Skin of body (tissue), 3 donors: ENCODE measurements at places on chromosomes 16 and 17.

DNA sequence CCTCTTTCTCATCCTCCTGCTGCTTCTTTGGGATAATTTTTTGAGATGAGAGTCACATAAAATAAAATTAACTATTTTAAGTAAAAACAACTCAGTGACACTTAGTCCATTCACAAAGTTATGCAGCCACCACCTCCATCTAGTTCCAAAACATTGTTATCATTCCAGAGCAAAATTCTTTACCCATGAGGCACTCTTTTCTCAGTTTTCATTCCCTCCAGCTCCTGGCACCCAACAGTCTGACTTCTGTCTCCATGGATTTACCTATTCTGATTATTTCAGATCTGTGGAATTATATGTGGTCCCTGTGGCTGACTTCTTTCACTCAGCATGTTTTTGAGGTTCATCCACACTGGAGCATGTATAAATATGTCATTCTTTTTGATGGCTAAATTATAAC lies 239.9 kb upstream of the DYNLRB2 start:
- DNase-seq: no peak

- no peak for DNase-seq
Measured at GRCh38 chr17:45848868-45849535, 4.3 kb downstream of the SPPL2C start.

DNA sequence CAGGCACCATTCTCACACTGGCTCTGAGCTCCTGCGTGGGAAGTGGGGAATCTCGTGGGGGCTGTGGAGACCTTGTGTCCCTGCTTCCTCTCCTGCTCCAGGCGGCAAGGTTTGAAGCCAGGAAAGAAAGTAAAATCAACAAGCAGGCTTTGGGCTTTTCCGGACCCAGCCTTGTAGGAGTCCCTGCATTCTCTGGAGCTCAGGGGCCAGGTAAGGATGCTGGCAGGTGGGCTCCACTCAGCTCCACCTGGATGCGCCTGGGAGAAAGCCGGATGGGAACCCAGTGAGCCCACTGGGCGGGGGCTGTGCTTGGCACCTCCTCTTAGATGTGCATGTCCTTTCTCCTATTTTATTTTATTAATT lies 362.5 kb downstream of the SEC14L1 start:
- no peak for DNase-seq

- DNase-seq: no peak
Measured at GRCh38 chr17:66429680-66430079, 127.3 kb downstream of the PRKCA start.

- no peak for DNase-seq
Measured at GRCh38 chr17:69884356-69884755, 190.7 kb upstream of the KCNJ16 start.

- DNase-seq: no peak
Measured at GRCh38 chr17:13812350-13812749, 210.6 kb upstream of the HS3ST3A1 start.

GRCh38 chr17:70021726-70022125 lies 53.3 kb upstream of the KCNJ16 start:
- DNase-seq: no peak

GRCh38 chr16:72991211-72991610 lies 56.7 kb downstream of the ZFHX3 start:
- no peak for DNase-seq

GRCh38 chr17:28700830-28701492 lies 10.7 kb downstream of the PROCA1 start:
- DNase-seq: no peak

DNA sequence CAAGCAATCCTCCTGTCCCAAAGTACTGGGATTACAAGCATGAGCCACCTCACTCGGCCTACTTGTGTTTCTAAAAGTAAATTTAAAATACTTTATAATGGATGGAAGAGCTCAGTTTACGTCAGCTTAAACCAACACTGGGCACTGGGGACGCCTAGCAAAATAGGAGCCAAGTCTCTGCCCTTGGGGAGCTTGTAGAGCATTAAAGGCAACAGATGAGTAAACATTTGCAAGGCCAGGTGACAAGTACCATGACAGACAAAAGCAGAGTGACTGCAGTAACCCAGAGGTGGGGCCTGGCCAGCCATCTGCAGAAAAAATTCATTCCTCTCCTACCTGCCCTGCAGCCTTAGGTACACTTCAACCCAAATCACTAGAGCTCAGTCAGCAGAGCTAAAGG lies 12.1 kb upstream of the NLK start:
- DNase-seq: no peak

GRCh38 chr17:305090-305976 lies 47.3 kb downstream of the RPH3AL start:
- no peak for DNase-seq

DNA sequence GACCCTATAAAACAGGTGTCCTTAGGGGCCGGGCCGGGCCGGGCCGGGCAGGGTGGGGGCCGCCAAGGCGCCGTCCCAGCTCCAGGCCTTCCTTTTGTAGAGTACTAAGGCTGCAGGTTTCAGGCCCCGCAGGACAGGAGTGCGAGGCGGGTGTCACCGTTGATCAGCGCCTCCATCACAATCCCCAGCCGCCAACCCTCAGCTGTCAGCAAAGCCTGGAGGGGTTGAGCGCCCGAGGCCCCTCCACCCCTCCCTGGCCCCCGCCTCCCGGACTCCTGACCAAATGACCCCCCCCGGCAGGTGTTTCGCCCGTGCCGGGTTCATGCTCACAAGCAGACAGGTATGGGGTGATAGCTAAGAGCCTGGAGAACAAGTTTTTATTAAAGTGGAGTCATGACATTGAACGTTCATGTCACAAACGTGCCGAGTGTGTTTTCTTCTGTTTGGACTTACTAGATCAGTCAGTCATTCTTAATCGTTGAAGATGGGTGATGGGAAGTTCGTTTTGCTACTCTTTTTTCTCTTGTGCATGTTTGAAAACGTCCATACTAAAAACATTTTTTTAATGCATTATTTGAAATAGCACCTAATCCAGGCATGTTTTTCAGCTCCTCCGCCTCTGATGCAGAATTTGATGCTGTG lies 534 bp downstream of the ARL2BP start:
- DNase-seq: no peak
